ENCODE measurements at places on chromosomes 1 and 21. TPM values are rescaled to one million over a fixed set of nuclear protein-coding genes. Genes with fewer than 3 reads are reported as not detected.

The KRTAP12-2 gene
- total RNA-seq, result not detected

The MROH9 gene
- not detected for total RNA-seq

The CD84 gene
- 24.2 TPM for total RNA-seq

The PPFIA4 gene
- 0.19 TPM for total RNA-seq

The DLGAP3 gene
- total RNA-seq, result not detected

Measured in subcutaneous adipose tissue (tissue), 4 donors.